ENCODE measurements at places on chromosomes 3 and 15.

DNA sequence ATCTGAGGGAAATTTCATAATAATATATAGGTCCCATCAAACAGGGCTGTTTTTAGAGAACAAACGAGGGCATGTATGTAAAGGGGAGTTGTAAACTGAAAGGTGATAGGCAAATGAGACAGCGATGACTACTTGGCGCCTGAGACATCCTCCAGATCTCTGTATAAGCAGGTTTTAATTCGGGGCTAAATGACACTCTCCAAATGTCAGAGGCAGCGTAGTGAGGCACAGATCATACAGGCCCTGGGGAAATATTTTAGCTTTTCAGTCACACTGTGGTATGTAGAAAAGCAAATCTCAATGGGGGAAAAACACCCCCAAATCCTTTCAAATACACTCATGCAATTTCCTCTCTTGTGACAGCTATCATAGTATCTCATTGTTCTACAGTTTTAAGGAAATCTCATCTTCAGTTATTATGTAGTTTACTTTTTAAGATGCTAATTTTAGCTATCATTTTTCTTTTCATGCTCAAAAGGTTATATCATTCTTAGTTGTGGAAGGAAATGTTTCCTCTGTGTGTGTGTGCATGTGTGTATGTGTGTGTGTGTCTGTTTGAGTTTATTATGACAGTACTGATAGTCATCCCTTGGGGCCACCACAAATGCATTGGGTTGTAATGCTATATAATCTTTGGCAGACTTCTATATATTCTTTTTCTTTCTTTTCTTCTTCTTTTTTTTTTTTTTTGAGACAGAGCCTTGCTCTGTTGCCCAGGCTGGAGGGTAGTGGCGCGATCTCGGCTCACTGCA, 1.1 kb downstream of the TPRG1 start:
- no peak for DNase-seq

GRCh38 chr3:139521816-139522215, 17.7 kb downstream of the RBP1 start:
- no peak for DNase-seq

DNA sequence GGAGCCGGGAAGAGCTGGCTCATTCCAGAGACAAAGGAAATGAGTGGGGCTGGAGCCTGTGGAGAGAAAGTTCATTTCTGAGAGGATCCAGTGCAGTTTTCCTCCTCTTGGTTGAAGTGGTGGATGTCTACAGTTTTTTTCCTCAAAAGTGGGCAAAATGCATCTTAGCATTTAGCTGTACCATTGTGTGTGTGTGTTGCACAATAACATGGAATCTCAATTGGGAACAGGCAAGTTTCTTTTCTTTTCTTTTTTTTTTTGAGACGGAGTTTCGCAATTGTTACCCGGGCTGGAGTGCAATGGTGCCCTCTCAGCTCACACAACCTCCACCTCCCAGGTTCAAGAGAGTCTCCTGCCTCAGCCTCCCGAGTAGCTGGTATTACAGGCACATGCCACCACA, 101.5 kb upstream of the UBE2E1 start:
- no peak for DNase-seq

GRCh38 chr3:128383316-128384235, 83.1 kb downstream of the DNAJB8 start:
- DNase-seq = no peak

GRCh38 chr3:100761211-100761942, 52.1 kb downstream of the TFG start:
- no peak for DNase-seq
